Vagina (tissue), 2 donors: ENCODE measurements at places on chromosomes 16 and 17.

DNA sequence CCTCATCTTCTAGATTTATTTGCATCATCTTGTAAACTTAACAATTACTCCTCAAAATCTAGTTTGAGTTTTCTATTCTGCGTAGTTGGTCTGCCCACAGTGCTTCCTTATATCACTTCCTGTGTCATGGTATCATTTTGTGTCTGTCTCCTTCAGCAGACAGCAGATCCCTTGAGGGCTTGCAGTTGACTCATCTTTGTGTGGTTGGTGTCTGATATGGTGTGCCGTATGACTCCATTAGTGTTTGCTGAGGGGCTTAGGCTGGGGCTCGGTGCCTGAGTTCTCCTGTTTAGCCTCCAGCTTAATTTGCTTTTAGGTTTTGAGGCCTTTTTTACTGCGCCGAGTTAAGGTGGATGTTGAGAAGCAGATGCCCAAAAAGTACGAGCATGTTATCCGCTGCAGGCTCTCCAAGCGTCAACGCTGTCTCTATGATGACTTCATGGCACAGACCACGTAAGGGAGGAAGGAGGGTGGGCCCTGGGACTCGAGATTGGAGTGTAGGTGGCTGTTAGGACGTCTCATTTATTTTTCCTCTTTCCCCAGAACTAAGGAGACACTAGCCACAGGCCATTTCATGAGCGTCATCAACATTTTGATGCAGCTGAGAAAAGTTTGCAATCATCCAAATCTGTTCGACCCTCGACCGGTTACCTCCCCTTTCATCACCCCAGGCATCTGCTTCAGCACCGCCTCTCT, 16.9 kb downstream of the SRCAP start:
- peaks cover 5% of the 10 kb centered on the region for H3K36me3 ChIP-seq
- no peaks in the 10 kb centered on the region for H3K27me3 ChIP-seq
- H3K4me3 ChIP-seq, result no peak overlapping the region
- DNase-seq, result no peak
- H3K27ac ChIP-seq, result no peak overlapping the region

- no peaks in the 10 kb centered on the region for H3K36me3 ChIP-seq
- peaks cover 12% of the 10 kb centered on the region for H3K4me1 ChIP-seq
- no peak for DNase-seq
- no peaks in the 10 kb centered on the region for H3K27me3 ChIP-seq
- no peak overlapping the region for H3K4me3 ChIP-seq
These were observed 117.3 kb upstream of the CORO6 start for GRCh38 chr17:29740017-29740416.

- H3K4me3 ChIP-seq, result no peak overlapping the region
- H3K36me3 ChIP-seq, result no peaks in the 10 kb centered on the region
- no peak for DNase-seq
- no peaks in the 10 kb centered on the region for H3K4me1 ChIP-seq
These were observed 24.4 kb downstream of the SCNN1G start for GRCh38 chr16:23206986-23207385.

GRCh38 chr16:31134091-31134571, 1.4 kb downstream of the PRSS8 start:
- peaks cover 27% of the 10 kb centered on the region for H3K36me3 ChIP-seq
- H3K27me3 ChIP-seq, result no peaks in the 10 kb centered on the region
- peaks cover 49% of the 10 kb centered on the region for H3K4me1 ChIP-seq
- DNase-seq, result no peak
- no peak overlapping the region for H3K4me3 ChIP-seq

- H3K36me3 ChIP-seq, result no peaks in the 10 kb centered on the region
- H3K27ac ChIP-seq, result peak overlapping the region; percentile 93
- H3K4me3 ChIP-seq, result peak overlapping the region; percentile 62
- no peak for DNase-seq
- H3K4me1 ChIP-seq, result peaks cover 47% of the 10 kb centered on the region
These were observed 1.1 kb downstream of the SLC16A3 start for GRCh38 chr17:82229698-82230608.

DNA sequence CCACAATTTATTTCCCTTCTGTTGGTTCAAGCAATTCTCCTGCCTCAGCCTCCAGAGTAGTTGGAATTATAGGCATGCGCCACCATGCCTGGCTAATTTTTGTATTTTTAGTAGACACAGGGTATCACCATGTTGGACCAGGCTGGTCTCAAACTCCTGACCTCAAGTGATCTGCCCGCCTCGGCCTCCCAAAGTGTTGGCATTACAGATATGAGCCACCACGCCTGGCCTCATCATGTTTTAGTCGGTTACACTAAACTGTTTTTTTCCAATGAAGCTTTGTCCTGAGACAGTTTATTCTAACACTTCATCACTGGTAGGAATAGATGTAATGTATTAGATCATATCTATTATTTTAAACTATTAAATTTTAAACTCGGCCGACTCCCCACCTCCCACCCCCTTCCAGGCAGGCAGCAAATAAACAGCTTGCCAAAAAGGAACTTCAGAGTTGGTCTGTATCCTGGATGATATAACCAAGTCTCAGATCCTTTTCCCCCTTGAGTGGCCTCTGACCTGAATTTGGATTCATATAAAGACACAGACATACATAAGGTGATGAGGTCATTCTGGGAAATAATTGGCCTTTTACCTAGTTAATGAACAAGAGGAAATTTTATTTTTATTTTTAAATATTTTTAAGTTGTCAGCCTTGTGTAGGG, 18.4 kb upstream of the CORO6 start:
- H3K27ac ChIP-seq, result peak overlapping the region; percentile 87
- peaks cover 73% of the 10 kb centered on the region for H3K4me1 ChIP-seq
- no peak overlapping the region for H3K4me3 ChIP-seq

- peaks cover 25% of the 10 kb centered on the region for H3K36me3 ChIP-seq
- H3K4me1 ChIP-seq, result peaks cover 14% of the 10 kb centered on the region
- DNase-seq, result no peak
These were observed 15.3 kb downstream of the ENGASE start for GRCh38 chr17:79089720-79090442.

DNA sequence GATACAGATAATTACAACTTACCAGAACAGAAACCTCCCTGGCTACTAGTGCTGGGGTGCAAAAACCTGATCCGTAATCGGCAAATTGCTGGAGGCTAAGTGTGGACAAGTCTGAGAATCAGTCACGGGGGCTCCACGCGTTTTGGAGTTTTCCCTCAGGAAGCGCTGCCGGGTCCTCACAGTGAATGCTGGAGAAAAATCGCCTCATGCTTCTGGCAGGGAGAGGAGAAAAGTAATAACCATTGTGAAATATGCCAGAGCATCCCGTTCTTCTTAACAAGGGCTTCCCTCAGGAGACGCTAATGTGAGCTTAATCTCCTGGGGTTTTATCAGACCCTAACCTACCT, 79.0 kb upstream of the CACNG5 start:
- no peak for DNase-seq
- H3K36me3 ChIP-seq, result no peaks in the 10 kb centered on the region
- no peaks in the 10 kb centered on the region for H3K27me3 ChIP-seq
- no peaks in the 10 kb centered on the region for H3K4me1 ChIP-seq
- H3K4me3 ChIP-seq, result no peak overlapping the region

DNA sequence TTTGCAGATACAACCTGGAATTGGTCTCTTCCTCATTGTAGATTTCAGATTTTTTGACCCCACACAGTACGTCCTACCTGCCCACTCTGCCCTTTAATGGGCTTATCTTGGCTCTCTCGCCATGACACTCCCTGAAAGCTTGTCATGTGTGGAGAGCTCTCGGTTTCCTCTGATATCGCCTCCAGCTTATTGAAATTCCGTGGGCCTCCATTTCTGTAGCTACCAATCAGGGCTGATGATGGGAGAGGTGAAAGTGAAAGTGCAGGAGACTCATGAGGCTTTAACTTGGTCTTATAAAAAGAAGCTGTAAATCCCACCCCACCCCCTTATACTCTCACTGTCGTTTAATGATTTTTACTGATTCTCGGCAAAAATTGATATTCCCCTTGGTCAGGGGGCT, 17.7 kb downstream of the HOXB1 start:
- no peak overlapping the region for H3K4me3 ChIP-seq
- no peaks in the 10 kb centered on the region for H3K27me3 ChIP-seq
- no peaks in the 10 kb centered on the region for H3K36me3 ChIP-seq
- H3K4me1 ChIP-seq, result no peaks in the 10 kb centered on the region

GRCh38 chr17:70525961-70526360, 356.6 kb downstream of the KCNJ2 start:
- no peaks in the 10 kb centered on the region for H3K36me3 ChIP-seq
- no peaks in the 10 kb centered on the region for H3K4me1 ChIP-seq
- no peak overlapping the region for H3K4me3 ChIP-seq
- no peak for DNase-seq

DNA sequence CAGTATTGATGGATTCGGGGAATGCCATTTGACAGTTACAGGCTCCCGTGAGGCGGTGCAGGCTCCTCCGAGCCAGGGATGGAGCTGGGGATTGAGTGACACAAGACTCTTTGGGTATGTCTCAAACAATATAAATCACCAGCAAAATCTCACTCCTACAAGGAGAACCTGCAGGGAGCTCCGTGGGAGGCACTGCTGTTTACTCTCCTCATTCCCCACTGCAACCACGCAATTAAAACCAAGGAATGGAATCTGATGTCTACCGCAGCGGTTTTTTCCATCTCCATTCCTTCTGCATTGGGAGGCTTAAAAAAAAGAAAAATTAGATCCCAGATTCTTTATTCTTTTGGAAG, 157.9 kb downstream of the WWOX start:
- H3K27ac ChIP-seq, result no peak overlapping the region
- H3K4me3 ChIP-seq, result no peak overlapping the region
- no peaks in the 10 kb centered on the region for H3K36me3 ChIP-seq

DNA sequence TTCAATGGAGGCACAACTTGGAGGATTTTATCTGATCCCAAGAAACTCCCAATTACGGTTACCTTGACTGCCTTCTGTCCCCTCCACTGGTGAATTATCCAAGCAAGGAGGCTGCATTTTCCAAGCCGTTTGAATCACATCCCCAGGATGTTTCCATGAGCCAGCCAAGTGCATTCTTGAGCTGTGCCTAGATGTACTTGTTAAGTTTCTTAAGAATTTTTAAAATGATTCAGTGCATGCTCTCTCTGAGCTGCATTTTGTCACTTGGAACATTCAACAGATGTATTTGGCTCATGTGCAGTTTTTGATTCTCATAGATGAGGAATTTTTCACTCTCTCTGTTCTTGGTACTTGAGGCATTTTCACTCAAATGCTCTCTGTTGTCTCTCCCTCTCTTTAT, 202.6 kb upstream of the MYOCD start:
- H3K36me3 ChIP-seq, result no peaks in the 10 kb centered on the region
- no peak overlapping the region for H3K4me3 ChIP-seq
- H3K4me1 ChIP-seq, result no peaks in the 10 kb centered on the region
- no peak for DNase-seq
- H3K27ac ChIP-seq, result no peak overlapping the region
